Psoas muscle (tissue), 8 donors: ENCODE measurements at places on chromosomes 3 and 15. TPM values are rescaled to one million over a fixed set of nuclear protein-coding genes. Genes with fewer than 3 reads are reported as not detected.

Gene FAH
- polyA plus RNA-seq = 20.7 TPM

DNA sequence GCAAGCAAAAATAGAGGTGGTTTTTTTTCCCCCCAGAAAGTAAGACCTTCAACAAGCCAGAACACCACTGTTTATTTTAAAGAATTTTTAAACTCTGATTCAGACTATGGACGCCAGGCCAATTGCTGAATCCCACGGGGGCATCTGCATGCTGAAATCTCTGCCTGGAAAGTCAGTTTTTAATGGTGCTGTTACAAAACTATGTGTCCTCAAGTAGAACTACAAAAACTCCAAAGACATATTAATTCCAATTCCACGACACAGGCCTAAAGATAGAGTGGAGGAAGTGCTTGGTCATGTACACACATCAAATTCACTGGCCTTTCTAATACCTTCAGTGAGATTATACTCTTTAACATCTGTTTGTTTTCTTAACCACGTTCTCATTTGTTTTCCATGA, 490.5 kb upstream of the NR2F2 start:
- DNase-seq = peak; percentile 72

Gene DISP2
- polyA plus RNA-seq = 0.52 TPM

Gene LPP
- polyA plus RNA-seq = 2.6 TPM
